ENCODE measurements at places on chromosomes 13 and 19.

- no peak for DNase-seq
Observed at GRCh38 chr19:359653-359925, 15.0 kb upstream of the MIER2 start.

DNA sequence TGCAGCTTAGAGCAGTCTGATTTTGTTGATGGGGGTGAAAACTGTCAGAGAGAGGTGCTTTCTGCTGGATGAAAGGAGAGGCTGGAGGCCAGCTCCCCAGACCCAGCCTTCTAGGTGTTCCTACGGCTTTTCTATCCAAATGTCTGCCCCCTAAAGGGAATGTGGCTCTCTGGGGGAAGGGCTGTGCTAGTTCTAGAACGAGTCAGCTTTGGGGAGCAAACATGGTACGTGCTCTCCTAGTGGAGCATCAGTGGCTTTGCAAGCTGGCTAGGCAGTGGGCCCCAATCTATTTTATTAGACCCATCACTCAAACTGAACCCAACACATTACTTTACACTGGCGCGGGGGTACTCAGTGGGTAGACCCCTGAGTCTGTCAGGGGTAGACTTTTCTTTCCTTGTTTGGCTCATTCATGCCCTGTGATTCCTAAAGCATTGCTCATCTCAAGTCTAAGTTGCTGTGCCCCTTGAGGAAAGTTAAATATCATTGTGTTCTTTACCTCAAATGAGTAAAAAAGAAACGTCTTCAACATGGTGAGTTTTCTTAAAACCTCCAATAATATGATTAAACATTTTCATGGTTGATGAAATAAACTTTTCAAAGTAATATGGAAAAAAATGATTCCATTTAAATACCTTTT, 254.9 kb downstream of the DLEU7 start:
- no peak for DNase-seq

GRCh38 chr13:54657588-54657987, 1629.0 kb downstream of the OLFM4 start:
- DNase-seq, result no peak

DNA sequence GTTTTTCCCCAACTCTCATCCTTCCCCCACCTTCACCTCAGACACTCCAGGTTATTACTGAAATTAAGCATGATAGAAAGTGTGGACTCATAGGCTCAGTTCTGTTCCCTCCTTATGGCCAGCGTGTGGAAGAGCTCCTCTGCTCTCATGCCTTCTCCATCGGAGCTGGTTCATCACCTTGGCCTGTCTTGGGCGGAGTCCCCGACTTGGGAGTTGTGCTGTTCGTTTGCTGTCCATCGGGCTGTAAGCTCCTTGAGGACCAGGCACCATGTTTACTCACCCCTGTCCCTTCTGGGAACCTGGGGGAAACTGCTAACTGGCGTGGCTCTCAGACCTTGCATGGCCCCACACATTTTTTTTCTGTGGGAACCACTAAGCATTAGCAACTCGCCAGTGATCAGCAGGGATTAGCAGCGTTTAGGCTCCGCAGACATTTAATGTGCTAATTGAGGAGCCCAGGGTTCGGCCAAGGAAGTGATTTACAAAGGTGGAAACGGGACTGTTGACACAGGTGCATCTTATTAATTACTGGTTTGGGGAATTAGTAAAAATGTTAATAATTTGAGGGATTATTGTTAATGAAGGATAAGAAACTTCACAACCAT, 123.8 kb downstream of the TM9SF2 start:
- DNase-seq, result no peak

- DNase-seq, result no peak
Observed at GRCh38 chr19:31264041-31264778, 85.0 kb downstream of the TSHZ3 start.

GRCh38 chr13:25771202-25771601, 280.6 kb downstream of the SHISA2 start:
- DNase-seq, result no peak

DNA sequence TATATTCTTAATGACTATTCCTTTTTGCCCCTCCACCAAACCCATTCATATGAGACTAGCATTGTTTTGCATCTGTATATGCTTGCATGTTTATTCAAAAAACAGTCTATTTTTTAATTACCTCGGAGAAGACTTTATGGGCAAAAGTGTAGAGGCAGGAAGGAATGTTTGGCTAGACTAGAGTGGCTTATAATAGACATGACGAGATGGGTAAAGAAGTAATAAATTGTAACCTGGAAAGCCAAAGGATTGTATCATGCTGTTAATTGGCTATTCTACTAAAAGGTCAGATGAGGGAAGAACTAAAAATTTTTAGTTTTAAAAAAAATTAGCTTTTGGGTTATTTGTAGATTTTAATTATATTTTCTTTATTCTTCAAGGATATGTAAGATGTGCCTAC, 91.1 kb downstream of the FNDC3A start:
- DNase-seq, result no peak

DNA sequence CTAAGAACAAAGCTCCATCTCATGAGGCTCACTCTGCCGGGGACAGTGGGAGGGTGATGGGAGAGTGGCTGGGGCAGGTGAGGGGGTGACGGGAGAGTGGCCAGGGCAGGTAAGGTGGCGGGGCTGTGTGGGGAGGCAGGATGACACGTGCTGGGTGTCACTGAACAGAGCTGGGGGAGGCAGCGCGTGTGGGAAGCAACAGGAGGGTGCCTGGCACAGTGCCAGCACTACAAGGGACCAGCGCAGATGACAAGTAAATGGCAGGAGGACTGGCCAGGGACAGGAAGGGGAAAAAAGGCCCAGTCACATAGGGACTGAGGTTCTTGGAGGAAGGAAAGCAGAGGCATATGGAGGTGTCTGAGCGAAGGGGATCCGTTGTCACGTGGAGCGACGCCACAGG, 129.9 kb downstream of the RNF17 start:
- no peak for DNase-seq

DNA sequence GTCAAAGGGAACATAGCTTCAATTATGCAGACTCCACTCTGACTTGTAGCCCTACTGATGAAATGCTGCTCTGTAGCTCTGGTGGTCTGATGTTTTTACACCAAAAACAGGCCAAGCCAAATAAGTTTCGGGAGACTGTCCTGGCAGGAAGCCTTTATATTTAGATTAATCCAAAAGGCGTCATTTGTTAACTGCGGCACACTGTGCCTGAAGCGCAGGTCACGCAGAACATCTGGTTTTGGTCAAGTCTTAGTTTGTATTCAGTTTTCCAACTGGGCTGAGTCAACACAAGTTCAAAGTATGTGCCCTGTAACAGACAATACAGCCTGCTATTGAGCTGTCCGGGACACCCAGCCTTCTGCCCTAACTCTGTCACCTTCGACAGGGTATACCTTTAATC, 154.6 kb upstream of the IPO5 start:
- no peak for DNase-seq

- no peak for DNase-seq
Observed at GRCh38 chr13:69545551-69545950, 562.1 kb upstream of the ATXN8OS start.

GRCh38 chr19:15175609-15176008, 25.2 kb downstream of the NOTCH3 start:
- DNase-seq, result no peak

- DNase-seq, result no peak
Observed at GRCh38 chr19:52786078-52786463, 520 bp downstream of the ZNF600 start.

DNA sequence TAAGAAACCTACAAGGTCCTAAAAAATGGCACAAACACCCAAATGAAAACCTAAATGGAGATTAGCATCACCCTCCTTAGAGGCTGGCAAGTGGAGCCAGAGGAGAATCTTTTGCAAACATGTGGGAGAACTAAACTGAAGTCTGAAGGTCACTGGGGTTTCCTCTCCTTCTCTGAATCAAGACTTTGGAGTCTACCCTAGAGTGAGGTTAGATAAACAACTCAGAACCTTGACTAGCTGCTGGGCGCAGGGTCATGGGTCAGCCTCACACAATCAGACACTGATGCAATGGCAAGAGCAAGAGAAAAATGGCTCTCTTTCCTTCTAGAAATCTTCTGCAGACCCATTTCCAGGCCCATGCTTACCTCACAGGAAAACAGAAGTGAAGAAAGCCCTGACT, 165.8 kb downstream of the KCTD12 start:
- no peak for DNase-seq

DNA sequence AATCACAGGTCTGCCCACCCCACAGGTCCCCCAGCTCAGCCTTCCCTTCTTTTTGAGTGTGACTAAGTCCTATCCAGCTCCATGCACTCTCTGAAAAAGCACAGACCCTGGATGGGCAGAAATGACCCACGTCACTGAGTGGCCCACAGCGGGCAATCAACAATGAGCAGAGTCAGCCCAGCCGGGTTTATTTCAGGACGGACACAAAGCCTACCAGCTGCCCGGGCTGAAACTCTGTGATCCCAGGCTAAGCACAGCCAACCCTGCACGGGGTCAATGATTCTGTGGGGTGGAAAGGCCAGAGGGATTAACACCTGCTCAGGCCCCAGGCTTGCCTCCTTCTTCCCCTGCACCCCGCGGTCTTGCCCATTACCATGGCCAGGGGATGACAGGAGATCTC, 8.4 kb downstream of the NAPA start:
- DNase-seq, result no peak

- DNase-seq, result no peak
Observed at GRCh38 chr19:31386806-31387205, 37.6 kb upstream of the TSHZ3 start.

DNA sequence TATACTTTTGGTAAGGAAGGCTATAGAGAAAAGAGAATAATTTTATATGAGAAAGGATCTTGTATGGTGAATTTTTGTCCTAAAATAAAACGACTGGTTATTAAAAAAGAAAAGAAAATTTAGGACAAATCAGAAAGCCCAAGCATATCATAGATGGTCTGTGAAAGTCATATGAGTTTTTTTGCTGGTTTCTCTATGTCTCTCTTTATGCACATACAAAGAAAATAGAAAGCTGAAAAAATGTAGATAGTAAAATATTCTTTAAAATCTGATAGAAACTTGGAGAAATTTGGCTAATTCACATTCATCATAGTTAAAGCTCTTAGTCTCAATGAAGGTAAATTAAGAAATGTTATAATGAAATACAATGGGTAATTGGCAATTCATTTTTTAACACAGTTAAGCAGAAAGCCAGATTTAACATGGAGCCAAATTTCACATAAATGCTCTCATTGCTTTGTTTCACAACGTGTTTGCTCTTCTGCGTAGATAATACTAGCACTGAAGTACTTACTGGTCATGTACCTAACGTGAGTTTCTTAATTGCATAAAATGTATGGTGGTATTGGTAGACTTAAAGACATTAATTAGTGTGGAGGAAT, 621.5 kb upstream of the ATXN8OS start:
- DNase-seq, result no peak

DNA sequence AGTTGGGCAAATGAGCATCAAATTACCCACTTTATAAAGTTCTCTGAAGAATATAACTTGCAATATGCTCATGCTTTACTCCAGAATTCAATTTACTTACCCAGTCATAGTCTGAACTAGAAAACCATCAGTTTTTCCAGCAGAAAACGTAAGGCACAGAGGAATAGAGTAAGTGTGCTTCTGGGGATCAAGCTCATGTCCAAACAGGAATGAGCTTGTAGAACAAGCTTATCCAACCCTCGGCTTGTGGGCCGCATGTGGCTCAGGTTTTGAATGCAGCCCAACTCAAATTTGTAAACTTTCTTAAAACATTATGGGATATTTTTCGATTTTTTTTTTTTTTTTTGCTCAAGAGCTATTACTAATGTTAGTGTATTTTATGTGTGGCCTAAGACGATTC, 308.5 kb upstream of the KLF12 start:
- DNase-seq, result no peak

DNA sequence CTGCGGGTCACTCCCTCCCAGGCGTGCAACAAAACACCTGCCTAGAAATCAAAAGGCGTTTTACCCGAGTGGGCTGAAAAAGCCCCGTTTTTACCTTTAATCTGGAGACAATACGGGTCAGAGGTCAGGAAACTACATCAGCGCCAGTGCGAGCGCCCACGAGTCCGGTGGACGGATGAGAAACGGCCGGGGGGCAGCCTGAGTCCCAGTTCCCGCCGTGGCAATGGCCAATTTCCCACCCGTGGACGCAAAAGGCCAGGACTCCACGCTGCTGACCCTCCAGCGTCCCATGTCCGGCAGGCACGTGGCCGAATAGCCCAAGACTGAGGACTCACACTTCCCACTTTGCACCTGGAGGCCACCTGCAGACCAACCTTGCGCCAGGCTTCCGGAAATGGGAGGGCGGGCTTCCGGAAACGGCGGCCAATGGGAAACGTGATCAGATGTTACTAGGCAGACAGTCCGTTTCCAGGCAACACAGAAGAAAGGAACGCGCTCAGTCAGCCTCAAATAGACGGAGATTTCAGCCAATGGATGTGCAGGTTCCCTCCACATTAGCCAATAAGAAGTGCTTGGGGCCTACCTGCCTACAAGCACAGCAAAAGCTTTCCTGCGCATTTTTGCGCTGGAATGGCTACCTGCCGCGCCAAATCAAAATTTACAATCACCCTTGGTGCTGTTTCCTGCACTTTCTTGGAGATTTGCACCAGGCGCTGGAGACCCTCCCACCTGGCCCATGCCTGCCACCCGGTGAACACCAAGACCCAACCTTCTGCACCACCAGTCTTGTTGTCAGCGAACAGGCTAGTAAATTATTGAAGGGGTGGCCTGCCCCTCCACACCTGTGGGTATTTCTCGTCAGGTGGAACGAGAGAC, 47.4 kb downstream of the ZFP14 start:
- DNase-seq, result peak; percentile 85

DNA sequence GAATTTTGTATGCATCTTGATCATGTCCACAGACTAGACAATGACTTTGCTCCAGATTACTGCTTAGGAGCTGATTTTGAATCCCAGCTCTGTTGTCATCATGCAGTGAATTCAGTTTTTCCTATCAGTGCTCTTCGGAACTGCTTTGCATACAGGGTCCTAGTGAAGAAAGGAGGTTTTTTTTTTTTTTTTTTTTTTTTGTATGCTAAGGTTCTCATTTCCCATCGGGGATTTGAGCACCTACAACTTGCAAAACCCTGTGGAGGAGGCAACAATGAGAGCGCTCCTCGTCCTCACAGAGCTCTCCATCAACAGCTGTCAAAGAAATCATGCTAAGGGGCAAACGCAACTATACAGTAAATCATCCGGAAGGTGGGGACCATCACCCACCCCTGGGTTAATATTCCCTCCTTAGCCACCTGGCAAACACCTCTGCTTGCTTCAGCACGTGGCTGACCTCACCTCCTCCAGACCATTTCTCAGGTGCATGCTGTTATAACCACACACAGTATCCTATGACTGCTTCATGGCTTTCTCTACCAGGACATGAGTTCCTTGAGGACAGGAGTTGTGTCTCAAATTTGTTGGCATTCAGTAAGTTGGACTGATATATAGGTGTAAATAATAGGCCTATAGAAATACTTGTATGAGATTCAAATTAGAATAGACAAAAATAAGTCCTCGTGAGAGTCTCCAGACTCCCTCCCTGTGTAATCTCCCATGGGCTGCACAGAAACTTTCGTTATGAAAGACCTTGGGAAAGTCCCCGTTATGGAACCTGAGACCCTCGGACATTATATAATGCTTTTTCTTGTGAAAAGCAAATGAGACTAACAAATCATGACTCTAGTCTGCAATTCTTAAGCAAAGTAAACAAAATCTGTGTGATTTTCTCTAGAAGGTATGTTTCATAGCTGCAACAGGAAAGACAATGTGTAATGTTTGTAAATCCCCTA, 113.8 kb downstream of the KATNAL1 start:
- DNase-seq, result no peak

GRCh38 chr19:7502552-7502951, 13.4 kb upstream of the ZNF358 start:
- no peak for DNase-seq
